ENCODE measurements at places on chromosomes 12 and 14.

DNA sequence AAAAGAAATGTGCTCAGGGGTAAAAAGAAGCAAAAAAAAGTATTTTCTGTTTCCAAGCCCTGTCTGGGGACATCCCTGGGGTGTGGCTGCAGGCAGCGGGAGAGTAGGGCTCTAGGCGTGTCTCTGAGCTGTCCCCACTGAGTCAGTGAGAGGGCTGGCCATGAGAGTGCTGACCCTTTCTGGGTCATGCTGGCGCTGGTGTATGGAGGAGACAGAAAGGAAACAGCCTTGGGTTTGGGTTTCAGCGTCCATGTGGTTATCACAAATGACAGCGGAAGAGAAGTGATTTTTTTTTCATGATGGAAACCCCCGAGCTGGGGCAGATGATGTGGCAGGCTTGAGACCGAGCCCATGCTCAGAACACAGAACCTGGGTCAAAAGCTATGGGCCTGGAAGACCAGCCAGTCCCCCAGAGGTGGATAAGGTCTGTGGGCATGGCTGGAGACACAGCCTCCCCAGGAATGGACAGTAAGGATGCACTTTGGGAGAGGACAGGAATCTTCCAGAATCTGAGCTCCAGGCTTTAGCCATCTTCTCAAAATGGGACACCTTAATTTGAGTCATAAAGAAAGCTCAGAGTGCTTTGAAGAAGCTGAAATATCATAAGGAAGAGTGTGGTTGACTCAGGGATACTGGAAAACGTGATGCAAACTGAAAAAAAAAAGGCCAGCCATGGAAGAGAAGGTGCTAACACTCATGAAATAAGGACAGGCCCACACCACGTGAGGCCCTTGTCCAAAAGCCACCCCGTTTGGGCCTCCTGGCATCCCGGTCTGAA lies 36.2 kb downstream of the SYNE3 start:
- DNase-seq, result no peak

DNA sequence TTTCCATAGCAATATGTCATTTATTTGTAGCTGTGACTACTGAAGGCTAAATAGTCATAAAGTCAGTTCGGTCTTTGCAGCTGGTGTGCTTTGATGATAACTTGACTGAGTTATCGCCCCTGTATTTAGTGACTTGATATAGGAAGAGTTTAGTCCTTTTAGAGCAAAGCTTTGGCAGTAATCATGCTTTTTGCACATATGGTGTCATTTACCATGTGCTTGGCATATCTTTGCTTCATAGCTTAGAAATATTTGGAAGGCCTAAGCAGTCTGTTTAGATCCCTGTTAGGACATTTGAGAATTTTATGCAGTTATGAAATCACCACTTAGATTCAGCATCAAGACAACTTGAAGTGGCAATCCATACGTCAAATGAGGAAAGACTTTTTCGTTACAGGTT lies 31.6 kb downstream of the POLR3B start:
- no peak for DNase-seq

GRCh38 chr14:74216671-74217070 lies 22.6 kb upstream of the VSX2 start:
- no peak for DNase-seq

GRCh38 chr12:13085968-13086686 lies 17.3 kb downstream of the GSG1 start:
- no peak for DNase-seq

- DNase-seq, result no peak
Measured at GRCh38 chr14:29454026-29454693, 473.5 kb downstream of the PRKD1 start.

DNA sequence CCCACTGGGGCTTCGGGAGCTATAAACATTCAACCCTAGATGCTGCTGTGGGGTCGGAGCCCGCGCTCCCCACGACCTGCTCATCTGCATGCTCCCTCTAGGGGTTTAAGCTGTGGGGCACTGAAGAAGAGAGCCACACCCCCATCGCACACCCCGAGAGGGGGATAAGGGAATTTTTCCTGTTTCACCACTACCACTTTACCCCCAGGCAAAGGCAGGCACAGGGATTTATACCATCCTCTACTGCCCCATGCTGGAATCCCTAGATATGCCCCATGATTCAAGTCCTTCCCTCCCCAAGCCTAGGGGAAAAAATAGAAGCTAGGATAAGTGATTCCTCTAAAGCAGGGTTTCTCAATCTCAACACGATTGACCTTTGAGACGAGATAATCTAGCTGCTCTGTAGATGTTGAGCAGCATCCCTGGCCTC lies 59.9 kb upstream of the CCDC60 start:
- no peak for DNase-seq

DNA sequence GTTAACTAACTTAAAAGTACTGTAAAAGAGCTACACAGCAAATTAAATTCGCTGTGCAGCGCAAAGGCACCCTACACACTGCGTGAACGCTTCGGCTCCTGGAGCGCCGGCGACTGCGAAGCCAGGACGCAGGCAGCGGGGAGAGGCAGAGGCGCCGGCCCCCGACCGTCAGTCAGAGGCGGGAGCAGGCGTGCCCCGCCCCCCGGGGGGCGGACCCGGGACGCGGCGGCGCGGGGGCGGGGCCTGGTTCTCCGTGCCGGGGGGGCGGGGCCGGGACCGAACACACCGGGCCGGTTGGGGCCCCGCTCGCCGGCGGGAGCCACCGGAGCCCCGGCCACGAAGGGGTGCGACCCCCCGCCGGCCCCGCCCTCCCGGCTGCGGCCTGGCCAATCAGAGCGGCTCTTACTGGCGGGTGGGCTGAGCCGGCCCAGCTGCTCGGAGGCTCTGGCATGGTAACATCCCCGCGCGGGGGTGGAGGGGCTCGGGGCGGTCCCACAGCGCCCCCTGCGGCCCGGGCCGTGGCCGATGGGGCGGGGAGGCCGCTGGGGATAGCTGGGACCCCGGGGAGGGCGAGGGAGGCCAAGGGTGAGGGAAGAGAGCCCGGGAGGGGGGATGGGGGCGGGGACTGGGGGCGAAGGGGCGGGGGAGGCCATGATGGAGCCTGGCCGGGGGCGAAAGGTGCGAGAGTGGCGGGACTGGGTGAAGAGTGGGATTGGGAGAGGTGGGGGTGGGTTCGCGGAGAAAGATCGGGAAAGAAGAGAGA lies at the start of gene PRPF40B:
TSS of gene PRPF40B (plus strand) at position 420 of the 763 bp plus-strand sequence. CDS start at position 450, 30 bp downstream.
- peak; percentile 79 for DNase-seq

DNA sequence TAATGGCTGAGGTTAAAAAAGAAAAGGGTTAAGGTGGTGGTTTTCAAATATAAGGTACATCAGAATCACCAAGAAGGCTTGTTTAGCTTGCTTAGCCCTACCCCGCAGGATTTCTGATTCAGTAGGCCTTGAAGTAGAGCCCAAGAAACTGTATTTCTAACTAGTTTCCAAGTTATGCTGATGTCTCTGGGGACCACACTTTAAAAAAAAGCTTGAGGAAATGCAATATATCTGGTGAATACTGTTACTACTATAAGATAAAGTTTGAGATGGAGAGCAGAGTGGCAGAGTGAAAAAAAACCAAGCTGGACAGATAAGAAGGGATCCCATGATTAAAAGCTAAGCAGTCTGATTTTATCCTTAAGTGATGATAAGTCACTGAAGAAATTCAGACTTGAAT lies 18.3 kb upstream of the GXYLT1 start:
- DNase-seq, result no peak

- DNase-seq, result no peak
Measured at GRCh38 chr14:100839315-100839585, 13.3 kb downstream of the MEG3 start.

- DNase-seq, result no peak
Measured at GRCh38 chr12:3152892-3153291, 75.7 kb downstream of the TSPAN9 start.

GRCh38 chr12:102871014-102871413 lies 46.0 kb downstream of the PAH start:
- DNase-seq, result no peak

GRCh38 chr12:4251216-4251891 lies 22.2 kb upstream of the CCND2 start:
- no peak for DNase-seq

GRCh38 chr12:109173443-109174240 lies 57.3 kb downstream of the ACACB start:
- no peak for DNase-seq

GRCh38 chr12:6277982-6278438 lies 32.5 kb upstream of the PLEKHG6 start:
- no peak for DNase-seq

- no peak for DNase-seq
Measured at GRCh38 chr14:95024380-95024779, 132.9 kb downstream of the DICER1 start.

- no peak for DNase-seq
Measured at GRCh38 chr14:22981090-22981875, 1.1 kb downstream of the AJUBA start.

DNA sequence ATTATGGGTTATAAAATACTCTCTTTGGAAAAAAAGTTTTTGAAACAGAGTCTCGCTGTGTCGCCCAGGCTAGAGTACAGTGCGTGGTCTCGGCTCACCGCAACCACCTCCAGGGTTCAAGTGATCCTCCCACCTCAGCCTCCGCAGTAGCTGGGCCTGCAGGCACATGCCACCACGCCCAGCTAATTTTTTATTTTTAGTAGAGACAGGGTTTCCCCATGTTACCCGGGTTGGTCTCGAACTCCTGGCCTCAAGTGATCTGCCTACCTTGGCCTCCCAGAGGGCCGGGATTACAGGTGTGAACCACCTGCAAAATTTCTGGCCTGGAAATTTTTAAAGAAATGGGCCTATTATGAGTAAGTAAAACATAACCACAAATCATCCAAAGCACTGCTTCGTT lies 3.8 kb downstream of the USP15 start:
- DNase-seq, result no peak

DNA sequence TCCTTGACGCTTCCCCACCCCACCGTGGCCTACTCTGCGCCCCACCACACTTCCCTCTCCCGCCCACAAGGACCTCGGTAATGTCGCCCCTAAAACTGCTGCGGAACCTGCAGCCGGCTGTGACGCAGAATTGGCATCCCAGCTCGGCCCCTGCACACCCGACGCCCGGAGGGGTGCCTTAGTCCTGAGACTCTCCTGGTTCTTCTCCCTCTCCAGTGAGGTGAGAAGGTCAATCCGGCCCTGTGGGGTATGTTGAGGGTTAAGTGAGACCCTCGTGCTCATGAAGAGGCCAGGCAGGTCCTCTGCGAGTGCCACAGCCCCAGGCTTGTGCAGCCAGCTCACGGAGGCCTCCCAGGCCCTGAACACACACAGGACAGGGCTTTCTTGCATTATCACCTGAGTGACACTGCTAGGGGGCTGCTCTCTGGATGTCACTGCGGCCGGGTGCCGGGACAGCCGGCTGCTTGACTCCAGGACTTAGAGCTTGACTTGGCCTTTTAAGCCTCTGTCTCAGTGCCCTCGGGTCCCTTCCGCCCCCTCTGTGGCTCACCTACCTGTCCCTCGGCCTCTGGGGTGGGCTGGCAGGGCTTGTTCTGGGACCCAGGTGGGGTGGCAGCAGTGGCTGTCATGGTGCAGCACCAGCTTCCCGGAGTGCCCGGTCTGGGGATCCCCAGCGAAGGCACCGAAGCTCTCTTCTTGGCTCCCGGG lies 106.9 kb upstream of the C14orf180 start:
- no peak for DNase-seq

DNA sequence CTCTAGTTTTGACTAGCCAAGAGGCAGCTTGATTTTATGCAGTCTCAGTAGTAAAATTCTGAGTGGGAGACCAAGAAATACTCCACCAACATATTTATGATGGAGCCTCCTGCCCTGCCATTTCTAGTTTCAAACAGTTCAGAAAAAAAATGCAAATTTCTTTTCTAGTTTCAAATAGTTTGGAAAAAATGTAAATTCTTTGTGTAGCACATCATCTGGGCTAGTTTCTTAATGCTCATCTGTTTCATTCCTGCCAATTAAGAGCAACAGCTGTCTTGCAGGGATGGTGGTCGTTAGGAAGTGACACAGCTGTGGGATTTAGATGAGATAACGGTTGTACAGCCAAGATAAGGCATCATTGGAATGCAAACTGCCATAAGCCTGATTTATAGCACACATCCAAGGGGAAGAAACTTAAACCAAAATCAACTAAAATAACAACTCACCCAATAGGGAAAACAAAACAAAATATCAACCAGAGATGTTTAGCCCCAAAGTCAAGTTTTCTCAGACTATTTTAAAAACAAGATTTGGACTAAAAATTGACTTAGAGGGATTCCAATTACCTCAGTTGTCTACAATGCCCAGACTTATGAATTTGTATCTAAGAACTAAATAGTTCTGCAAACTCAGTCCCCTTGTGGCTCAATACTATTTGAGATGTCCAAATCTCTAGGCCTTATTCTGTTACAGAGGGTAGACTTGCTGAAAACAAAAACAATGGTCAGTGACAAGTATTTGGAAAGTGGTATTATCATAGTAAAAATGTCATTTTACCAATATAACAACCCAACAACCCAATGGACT lies 291.3 kb upstream of the ATP2B1 start:
- DNase-seq, result no peak

DNA sequence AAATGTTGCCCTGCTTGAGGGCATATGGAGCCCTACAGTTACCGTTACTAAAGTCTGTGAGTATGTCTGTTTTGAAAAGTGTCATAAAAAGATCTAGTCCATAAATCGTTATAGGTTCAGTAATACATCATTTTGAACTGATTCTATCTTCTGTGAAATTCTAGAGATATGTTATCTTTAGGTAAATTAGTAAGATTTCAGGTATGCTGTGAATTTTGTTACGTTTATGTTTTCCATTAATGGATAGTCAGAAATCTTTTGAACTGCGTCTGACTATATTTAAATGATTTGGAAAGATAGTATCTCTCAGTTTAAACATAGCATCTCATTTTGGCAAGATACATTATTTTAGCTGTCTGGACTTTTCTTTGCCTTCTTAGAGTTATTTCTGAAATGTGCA lies 8.3 kb downstream of the ALG10 start:
- no peak for DNase-seq

DNA sequence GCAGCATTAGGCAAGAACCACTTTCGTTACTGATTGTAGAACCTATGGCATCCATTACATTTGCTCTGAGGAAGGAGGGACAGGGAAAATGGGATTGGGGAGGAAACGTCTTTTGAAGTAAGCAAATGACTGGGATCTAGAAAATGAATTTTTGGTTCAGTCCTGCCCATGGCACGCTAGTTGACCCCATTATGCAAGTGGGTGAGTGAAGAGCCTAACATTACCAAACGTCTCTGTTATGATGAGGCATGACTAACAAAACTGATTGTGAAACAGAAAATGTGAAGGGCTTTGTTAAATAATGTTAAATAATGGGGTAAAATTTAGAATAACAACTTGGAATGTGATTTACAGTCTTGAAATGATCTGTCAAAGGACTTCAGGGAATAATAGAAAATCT lies 38.9 kb downstream of the CPSF2 start:
- no peak for DNase-seq

Data from left kidney (tissue), 8 donors.